ENCODE measurements at places on chromosomes 16 and 17. TPM values are rescaled to one million over a fixed set of nuclear protein-coding genes. Genes with fewer than 3 reads are reported as not detected.
A peak's percentile ranks its signal among the peaks of the same experiment; 100 is the strongest.

- no peak for DNase-seq
Observed at GRCh38 chr16:58582971-58583765, 46.5 kb downstream of the CNOT1 start.

DNA sequence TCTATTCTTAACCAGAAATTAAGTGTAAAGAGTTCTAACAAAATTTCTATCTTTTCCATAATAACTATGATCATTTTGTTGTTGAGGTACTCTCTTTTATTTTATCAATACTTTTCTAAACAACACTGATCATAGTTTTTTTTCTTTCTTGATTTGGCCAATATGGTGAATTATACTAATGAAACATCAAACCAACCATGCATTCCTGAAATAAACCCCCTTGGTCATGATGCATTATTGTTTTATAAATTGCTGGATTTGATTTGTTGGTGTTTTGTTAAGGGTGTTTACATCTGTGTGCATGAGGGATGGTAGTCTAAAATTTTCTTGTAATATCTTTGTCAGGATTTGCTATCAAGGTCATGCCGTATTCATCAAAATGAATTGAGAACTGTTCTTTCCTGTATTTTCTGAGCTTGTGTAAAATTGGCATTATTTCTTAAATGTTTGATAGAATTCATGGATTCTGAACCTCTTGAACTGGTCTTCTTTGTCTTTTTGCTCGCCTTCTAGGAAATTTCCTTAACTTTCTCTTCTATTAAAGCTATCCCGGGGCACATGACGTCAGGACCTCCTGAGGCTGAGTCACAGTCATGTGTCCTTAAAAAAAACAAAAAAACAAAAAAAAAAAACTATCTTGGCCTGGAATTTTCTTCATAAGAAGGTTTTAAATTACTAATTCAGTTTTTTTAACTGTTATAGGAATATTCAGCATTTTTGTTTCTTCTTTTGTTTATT lies 3.9 kb upstream of the TRIM25 start:
- DNase-seq, result no peak

GRCh38 chr17:19470530-19471261 lies 59.7 kb downstream of the RNF112 start:
- DNase-seq, result peak; percentile 50

- DNase-seq, result peak; percentile 71
Observed at GRCh38 chr17:77854083-77854758, 104.3 kb upstream of the TNRC6C start.

- peak; percentile 58 for DNase-seq
Observed at GRCh38 chr17:78197147-78197832, 10.1 kb downstream of the AFMID start.

DNA sequence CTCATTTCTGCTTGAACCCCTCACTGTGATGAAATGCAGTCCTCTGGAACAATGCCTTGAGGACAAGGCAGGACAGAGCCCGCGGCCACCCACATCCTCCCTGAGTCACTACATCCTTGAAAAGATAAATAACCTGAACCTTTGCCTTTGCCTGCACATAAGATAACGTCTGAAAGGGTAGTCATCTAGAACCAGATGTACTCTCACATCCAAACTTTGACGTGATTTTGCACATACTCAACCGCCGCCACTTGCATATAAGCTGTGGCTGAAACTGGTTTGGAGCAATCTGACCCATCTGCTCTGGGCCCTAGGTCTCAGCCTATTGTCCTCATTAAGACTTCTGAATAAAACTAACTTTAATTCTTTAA lies 252.1 kb downstream of the PHKB start:
- no peak for DNase-seq

DNA sequence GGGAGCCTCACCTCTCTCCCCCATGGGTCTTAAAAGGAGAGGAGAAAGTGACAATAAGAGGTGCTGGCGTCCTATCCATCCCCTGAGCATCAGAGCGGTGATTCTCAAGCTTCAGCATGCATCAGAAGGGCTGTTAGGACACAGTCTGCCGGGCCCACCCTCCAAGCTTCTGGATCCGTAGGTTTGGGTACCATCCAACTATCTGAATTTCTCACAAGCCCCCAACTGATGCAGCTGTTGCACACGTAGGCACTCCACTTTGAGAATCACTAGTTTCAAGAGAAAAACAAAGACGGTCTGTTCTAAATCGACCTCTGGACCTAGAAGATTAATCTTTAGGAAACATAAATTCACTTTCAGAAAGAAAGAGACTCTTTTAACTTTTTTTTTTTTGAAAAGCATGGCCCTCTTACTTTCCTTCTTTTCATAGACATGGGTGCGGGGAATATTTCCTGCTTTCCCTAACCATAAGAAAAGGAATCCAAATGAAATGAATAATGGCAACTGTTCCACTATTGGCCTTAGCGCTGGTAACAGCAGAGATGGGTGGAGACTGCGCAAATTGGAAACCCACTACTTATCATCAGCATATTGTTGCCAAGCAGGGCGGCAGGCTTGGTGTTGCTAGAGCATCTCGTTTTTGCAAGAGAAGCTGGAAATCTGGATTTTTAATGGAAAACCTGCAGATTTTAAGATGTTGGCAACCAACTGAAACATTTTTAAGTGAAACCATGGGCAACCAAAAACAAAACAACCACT lies 144.4 kb downstream of the GAS7 start:
- no peak for DNase-seq

- peak; percentile 78 for DNase-seq
Observed at GRCh38 chr16:89827383-89828198, 684 bp upstream of the SPIRE2 start.

GRCh38 chr17:49548506-49549310 lies 27.0 kb upstream of the NXPH3 start:
- DNase-seq, result peak; percentile 87

- no peak for DNase-seq
Observed at GRCh38 chr16:3513892-3514583, 13.2 kb downstream of the CLUAP1 start.

DNA sequence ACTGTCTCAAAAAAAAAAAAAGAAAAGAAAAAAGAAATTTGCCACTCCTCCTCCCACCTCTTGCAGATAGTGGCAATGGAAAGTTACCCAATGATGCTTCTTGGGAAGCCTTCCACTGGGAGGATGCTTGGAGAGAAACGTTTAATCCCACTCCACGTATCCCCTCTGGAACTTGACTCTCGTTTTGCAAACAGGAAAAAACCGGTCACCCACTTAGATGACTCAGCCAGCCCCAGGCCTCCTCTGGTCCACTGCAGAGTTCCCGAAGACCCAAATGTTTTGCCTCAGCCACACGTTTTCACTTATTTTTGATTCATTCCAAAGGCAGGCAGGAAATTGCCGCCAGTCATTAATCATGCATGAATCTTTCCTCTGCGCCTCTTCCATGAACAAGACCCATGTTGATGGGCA lies 9.3 kb upstream of the TNFRSF17 start:
- DNase-seq, result no peak

- DNase-seq, result no peak
Observed at GRCh38 chr16:72429671-72430081, 257.7 kb upstream of the PMFBP1 start.

- DNase-seq, result peak; percentile 75
Observed at GRCh38 chr17:58756246-58757161, 850 bp downstream of the PPM1E start.

DNA sequence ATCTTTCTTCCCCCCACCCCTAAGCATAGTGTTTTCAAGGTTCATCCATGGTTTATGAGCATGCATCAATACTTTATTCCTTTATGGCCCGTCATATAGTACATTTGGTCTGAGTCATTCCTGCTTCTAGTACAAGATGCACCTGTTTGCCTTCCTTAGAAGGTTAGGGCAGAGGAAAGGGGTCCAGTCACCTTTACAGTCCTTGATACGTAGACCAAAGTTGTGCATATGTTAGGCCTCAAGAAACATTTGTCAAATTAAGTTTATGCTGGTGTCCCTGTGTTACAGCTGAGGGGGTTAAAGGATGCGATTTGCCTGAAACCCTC lies 1.4 kb downstream of the CYB5D2 start:
- no peak for DNase-seq

DNA sequence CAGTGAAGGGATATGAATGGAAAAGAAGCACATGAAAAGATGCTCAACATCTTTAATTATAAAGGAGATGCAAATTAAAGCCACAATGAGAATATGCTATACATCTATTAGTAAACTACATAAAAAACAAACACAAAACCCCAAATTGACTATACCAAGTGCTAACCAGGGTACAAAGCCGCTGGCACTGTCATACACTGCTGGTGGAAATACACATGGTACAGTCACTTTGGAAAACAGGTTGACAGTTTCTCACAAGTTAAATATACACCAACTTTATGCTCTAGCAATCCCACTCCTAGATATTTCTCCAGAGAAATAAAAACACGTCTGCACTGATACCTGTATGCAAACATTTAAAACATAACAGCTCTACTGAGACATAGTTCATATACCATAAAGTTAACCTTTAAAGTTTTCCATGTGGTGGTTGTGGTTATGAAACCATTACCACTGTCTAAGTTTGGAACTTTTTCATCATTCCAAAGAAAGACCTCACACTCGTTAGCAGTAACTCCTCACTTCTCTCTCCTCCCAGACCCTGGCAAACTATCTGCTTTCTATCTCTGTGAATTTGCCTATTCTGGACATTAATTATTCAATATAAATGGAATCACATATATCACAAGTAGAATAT lies 42.7 kb downstream of the ADGRG5 start:
- DNase-seq, result no peak

MPP2 gene
- total RNA-seq, result 12.2 TPM

CCL16 gene
- not detected for total RNA-seq

ZSCAN10 gene
- total RNA-seq, result 217 TPM

IGSF6 gene
- total RNA-seq, result not detected

GJC1 gene
- total RNA-seq, result 32.7 TPM

CTF1 gene
- 2.0 TPM for total RNA-seq

DNAAF8 gene
- 1.1 TPM for total RNA-seq

IGF2BP1 gene
- 105 TPM for total RNA-seq

OR3A3 gene
- not detected for total RNA-seq

RAMP2 gene
- 10.8 TPM for total RNA-seq

AXIN2 gene
- 34.8 TPM for total RNA-seq
